GM12891 (cell line): ENCODE measurements at places on chromosomes 6 and 20.

- no peak for DNase-seq
Measured at GRCh38 chr6:138562691-138563090, 63.4 kb upstream of the NHSL1 start.

GRCh38 chr6:1290805-1291204, 21.1 kb upstream of the FOXQ1 start:
- no peak for DNase-seq

- no peak for DNase-seq
Measured at GRCh38 chr6:126792340-126793085, 326.0 kb upstream of the RSPO3 start.

DNA sequence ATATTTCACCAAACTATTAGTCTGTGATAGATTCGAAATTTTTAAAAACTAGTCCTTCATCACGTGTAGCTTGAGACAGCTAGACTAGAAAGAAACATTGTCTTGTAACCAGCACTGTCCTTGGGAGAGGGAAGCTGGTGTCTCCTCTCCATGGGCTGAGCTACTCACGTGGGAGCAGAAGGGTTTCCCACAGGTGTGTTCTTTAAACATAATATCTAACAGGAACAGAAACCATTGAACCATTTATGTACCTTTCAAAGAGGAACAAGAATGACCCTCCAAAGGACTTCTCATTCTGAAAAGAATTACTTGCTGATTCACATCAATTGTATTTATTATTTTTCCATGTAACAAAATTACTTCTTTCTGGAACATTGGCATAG, 72.4 kb upstream of the SYNJ2 start:
- DNase-seq: no peak

GRCh38 chr6:15672291-15672690, 9.5 kb upstream of the DTNBP1 start:
- no peak for DNase-seq

DNA sequence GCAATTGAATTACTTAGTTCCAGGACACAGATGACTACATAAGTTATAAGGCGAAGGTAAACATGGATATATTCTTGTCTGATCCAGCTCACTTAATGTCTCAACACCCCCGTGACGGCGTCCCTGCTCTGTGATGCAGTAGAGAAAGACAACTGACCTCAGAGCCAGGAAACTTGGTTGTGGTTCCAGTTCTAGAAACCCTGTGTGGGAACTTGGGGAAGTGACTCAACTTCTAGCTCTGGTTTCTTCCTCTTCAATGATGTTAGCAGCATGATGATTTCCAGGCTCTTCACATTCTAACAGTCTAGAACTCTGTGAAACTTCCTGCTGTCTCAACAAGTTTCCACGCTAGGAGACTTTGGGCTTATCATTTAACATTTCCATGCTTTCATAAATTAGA, 18.4 kb downstream of the LAMA4 start:
- DNase-seq: no peak

DNA sequence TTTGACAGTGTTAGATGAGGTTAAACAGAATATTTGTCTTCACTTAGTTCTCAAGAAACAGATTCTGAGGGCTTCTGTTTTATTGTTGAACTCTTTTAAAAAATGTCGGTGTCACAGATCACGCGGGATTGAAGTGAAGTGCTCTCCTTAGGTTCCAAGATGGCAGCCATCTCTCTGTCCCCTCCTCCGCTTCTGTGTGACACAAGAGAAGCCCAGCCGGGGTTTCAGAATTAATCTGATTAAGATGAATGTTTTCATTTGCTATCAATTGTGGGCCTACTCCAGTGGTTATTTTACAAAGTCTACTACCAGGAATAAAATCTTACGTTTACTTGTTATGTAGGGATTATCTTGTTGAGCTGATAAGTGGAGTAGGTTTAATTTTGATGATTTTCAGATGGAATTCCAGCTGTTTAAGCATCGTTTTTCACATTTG, 10.9 kb downstream of the HIVEP1 start:
- no peak for DNase-seq

GRCh38 chr6:139161817-139162284, 27.0 kb downstream of the HECA start:
- peak; percentile 59 for DNase-seq

- no peak for DNase-seq
Measured at GRCh38 chr20:38277691-38278090, 17.2 kb upstream of the KIAA1755 start.

GRCh38 chr20:44694159-44694558, 21.0 kb upstream of the CCN5 start:
- DNase-seq: no peak
